ENCODE measurements at places on chromosomes 3 and 15. TPM values are rescaled to one million over a fixed set of nuclear protein-coding genes. Genes with fewer than 3 reads are reported as not detected.

CDHR4 gene
- total RNA-seq, result not detected

NOX5 gene
- not detected for total RNA-seq

PLSCR5 gene
- not detected for total RNA-seq

C3orf85 gene
- not detected for total RNA-seq

TNIK gene
- total RNA-seq, result 15.4 TPM

CYP1A2 gene
- not detected for total RNA-seq

GP5 gene
- total RNA-seq, result 0.08 TPM

Data from activated CD8-positive, alpha-beta memory T cell treated with anti-CD3 and anti-CD28 coated beads for 36 hours (primary cell).